ENCODE measurements at places on chromosomes 3 and 15.

DNA sequence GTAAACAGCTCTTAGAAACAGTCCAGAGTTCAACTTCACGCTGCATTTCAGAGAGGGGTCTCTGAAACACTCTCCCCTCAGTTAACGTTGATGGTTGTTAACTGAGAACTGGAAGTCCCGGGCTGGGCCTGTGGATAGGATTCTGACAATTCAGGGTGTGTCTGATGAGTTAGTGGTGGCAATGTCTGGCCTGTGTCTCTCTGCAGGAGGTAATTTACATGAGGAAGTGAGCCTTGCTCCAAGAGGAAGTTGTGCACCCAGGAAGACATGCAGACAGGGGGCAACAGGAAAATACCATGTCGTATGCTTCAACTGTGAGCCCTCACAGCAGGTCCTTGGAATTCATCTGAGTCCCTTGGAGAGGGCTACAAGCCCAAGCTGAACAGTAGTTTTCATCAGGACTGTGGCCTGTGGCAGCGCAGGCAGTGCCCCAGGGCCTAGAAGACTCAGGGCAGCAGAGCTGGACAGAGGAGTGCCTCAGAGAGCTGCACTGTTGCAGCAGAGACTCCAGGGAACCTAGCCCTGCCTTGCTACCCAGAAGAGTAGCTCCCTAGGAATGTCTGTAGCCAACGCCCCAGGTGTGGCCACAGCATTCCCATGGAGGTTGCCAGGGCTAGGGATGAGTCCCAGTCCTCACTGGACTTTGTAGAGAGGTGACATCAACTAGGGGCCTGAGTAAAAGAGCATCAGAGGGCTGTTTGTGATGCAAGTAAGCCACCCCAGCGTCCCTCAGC is 104.6 kb upstream of the SELENOK start:
- no peak overlapping the region for H3K27ac ChIP-seq
- no peaks in the 10 kb centered on the region for H3K36me3 ChIP-seq
- no peak overlapping the region for H3K4me3 ChIP-seq
- no peaks in the 10 kb centered on the region for H3K27me3 ChIP-seq

GRCh38 chr3:160540551-160540950 is 24.8 kb downstream of the KPNA4 start:
- peaks cover 7% of the 10 kb centered on the region for H3K4me1 ChIP-seq
- H3K27ac ChIP-seq, result no peak overlapping the region
- no peak for DNase-seq
- H3K27me3 ChIP-seq, result no peaks in the 10 kb centered on the region
- H3K36me3 ChIP-seq, result no peaks in the 10 kb centered on the region
- H3K4me3 ChIP-seq, result no peak overlapping the region

DNA sequence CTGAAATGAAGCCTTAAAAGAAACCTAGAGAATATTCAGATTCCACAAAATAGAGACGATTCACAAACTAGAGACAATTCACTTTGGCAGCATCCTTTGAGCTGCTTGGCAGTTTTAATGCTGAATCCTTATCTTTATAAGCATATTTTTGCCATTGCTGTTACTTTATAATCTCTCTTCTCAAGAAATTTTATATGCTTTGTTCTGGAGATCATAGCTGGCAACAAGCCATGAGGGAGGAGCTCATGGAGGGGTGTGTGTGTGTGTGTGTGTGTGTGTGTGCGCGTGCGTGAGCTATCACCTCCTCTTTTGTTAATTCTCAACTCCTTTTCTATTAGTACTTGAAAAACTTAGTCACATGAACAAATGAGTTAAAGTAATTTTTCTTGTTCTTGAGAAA is 495.0 kb upstream of the RGMA start:
- H3K4me1 ChIP-seq, result no peaks in the 10 kb centered on the region
- no peak overlapping the region for H3K27ac ChIP-seq
- H3K36me3 ChIP-seq, result no peaks in the 10 kb centered on the region
- DNase-seq, result peak; percentile 32

DNA sequence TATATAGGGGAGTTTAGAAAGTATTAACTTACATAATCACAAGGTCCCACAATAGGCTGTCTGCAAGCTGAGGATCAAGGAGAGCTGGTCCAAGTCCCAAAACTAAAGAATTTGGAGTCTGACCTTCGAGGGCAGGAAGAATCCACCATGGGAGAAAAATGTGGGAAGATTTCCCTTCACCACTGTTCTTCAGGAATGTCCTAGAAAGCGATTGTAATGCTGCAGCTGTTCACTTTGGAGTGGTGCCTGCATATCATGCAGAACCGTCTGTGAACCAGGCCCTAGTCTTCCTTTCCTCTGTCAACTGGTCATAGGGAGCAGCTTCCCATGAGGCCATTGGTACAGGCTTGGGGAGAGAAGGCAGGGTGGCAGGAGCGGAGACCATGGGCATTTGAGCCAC is 497.9 kb upstream of the ARPP21 start:
- DNase-seq, result no peak
- no peak overlapping the region for H3K4me3 ChIP-seq
- no peaks in the 10 kb centered on the region for H3K4me1 ChIP-seq
- no peak overlapping the region for H3K27ac ChIP-seq
- no peaks in the 10 kb centered on the region for H3K36me3 ChIP-seq

DNA sequence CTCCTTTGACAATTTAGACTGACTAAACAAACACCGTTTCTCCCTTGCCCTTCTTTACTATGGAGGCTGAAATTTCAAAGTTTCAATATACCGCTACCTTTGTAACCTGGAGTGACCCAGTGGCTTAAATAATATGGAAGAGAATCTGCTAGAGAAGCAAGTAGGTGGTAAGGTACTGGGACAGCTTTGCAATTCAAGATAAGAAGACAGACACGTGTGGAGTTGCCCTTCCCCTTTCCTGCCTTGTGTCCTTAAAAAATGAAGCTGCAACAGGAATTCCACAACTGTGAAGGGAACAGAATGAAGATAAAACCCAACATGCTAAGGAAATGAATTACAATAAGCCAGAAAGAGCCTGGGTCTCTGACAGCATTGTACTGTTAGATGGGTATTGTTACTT is 26.4 kb downstream of the CBLB start:
- no peaks in the 10 kb centered on the region for H3K27me3 ChIP-seq
- H3K27ac ChIP-seq, result no peak overlapping the region
- DNase-seq, result no peak
- H3K4me1 ChIP-seq, result peaks cover 31% of the 10 kb centered on the region
- no peak overlapping the region for H3K4me3 ChIP-seq

- no peaks in the 10 kb centered on the region for H3K27me3 ChIP-seq
- H3K4me3 ChIP-seq, result no peak overlapping the region
- no peak for DNase-seq
- no peaks in the 10 kb centered on the region for H3K36me3 ChIP-seq
- no peaks in the 10 kb centered on the region for H3K4me1 ChIP-seq
These were observed 303.4 kb upstream of the DNAJC19 start for GRCh38 chr3:181292984-181293383.

GRCh38 chr3:16205156-16205870 is 30.8 kb downstream of the GALNT15 start:
- no peak for DNase-seq
- H3K4me1 ChIP-seq, result no peaks in the 10 kb centered on the region
- no peak overlapping the region for H3K4me3 ChIP-seq

DNA sequence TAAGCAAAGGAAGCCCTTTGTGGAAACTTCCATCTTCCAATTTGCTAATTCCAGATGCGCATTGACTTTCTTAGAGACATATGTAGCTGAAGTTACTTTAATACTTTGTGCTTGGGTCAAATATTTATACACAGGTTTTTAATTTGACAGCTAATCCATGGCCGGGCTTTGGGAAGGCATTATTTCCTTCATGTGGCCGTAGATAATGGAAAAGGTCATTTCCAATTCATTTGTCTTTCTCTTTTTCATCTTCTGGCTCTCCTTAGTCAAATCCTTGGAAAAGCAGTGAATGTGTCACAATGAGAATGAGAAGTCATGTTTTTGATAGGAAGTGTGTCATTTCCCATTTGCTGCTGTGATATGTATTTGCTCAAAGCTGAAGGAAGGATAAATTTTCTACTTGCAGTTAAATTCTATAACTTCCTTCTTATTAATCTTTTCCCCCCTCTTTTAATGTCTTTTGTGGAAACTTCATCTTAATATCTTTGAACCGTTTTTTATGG is 323.3 kb downstream of the CLSTN2 start:
- H3K4me3 ChIP-seq, result no peak overlapping the region
- H3K27ac ChIP-seq, result no peak overlapping the region
- no peaks in the 10 kb centered on the region for H3K36me3 ChIP-seq
- H3K27me3 ChIP-seq, result no peaks in the 10 kb centered on the region
- DNase-seq, result no peak

- no peaks in the 10 kb centered on the region for H3K27me3 ChIP-seq
- DNase-seq, result no peak
- H3K4me1 ChIP-seq, result peaks cover 65% of the 10 kb centered on the region
- H3K27ac ChIP-seq, result peak within 1 kb of the TSS; percentile 97
- no peaks in the 10 kb centered on the region for H3K36me3 ChIP-seq
These were observed at the start of gene IDH2 for GRCh38 chr15:90101969-90102890. IDH2 (minus strand) TSS chr15:90102468; CDS start chr15:90102390, 78 bp downstream.

DNA sequence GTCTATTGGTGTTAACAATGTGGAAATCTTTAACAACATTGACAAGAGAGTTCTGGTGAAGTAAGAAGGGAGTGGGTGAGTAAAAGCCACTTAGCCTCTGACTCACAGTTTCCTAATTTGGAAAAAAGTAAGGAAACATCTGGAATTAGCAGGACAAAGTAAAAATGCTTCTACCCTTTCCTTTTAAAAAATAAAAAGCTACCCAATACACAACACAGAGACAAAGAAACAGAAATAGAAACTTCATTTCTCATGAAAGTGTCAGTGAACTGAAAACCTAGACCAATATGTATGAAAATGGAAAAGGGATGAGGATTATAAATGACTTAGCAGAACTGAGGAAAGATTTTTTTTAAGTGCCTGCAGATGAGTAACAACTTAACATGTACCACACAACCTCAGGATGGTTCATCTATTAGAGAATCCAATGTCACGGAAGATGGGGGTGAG is 65.4 kb downstream of the SSR3 start:
- peaks cover 1% of the 10 kb centered on the region for H3K4me1 ChIP-seq
- no peak overlapping the region for H3K27ac ChIP-seq
- H3K36me3 ChIP-seq, result no peaks in the 10 kb centered on the region
- no peaks in the 10 kb centered on the region for H3K27me3 ChIP-seq
- H3K4me3 ChIP-seq, result no peak overlapping the region

DNA sequence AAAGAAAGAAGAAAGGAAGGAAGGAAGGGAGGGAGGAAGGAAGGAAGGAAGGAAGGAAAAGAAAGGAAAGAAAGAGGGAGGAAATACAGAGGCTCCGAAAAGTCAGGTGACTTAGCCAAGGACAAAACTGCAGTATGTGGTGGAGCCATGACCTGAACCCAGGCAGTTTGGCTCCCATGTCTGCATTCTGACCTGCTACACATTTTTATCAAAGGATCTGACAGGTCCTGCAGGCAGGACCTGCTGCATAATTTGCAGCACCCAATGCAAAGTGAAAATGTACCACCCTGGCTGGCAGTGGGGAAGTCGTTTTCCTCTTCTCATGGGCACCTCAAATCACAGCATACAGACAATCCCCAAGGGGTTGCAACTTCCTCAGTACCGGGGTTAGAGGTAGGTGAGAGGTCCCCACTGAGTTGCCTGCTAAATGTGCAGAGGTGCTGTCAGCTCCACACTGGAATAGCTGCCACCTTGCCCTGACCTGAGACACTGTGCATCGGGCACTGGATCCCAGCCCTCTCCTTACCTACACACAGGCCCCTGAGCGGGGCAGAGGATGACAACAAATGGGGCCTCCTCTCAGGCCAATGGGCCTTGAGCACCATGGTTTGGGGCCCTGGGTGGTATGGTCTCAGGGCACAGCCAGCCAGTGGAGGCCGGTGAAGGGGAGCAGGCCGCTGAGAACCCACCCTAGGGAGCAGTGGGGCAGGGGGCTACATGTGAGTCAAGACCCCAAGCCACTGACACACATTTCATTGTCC is 175.1 kb downstream of the SHQ1 start:
- H3K27ac ChIP-seq, result no peak overlapping the region
- no peaks in the 10 kb centered on the region for H3K4me1 ChIP-seq

DNA sequence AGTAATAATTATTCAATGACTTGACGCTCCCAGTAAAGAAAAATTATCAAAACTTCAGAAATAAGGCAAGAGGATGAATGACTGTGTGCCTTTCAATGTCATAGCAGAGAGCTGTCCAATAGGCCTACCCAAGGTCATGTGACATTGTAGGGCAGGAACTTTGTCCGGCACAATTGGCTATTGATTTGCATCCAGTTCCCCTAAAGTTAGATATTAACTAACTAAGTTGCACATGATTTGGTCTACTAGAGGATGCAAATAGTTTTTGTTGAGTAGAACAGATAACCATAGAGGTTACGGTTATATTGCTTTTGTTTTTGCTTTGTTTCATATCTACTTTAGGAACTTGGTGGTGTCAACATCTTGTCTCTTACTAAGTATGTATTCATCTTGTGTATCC is 127.9 kb upstream of the PFN2 start:
- no peak overlapping the region for H3K27ac ChIP-seq
- no peaks in the 10 kb centered on the region for H3K4me1 ChIP-seq
- no peak overlapping the region for H3K4me3 ChIP-seq
- H3K27me3 ChIP-seq, result no peaks in the 10 kb centered on the region

- H3K27ac ChIP-seq, result no peak overlapping the region
- H3K4me1 ChIP-seq, result peaks cover 17% of the 10 kb centered on the region
- no peak overlapping the region for H3K4me3 ChIP-seq
- H3K36me3 ChIP-seq, result peaks cover 24% of the 10 kb centered on the region
These were observed 52.4 kb upstream of the NR2E3 start for GRCh38 chr15:71757741-71758530.

GRCh38 chr3:69306239-69307185 is 79.4 kb downstream of the FRMD4B start:
- H3K27ac ChIP-seq, result peak overlapping the region; percentile 63
- no peaks in the 10 kb centered on the region for H3K4me1 ChIP-seq
- DNase-seq, result peak; percentile 95

- no peak overlapping the region for H3K27ac ChIP-seq
- no peak for DNase-seq
- H3K4me1 ChIP-seq, result peaks cover under 1% of the 10 kb centered on the region
- H3K36me3 ChIP-seq, result no peaks in the 10 kb centered on the region
- H3K27me3 ChIP-seq, result no peaks in the 10 kb centered on the region
These were observed 85.8 kb downstream of the SNRK start for GRCh38 chr3:43372007-43372740.

GRCh38 chr3:43298292-43298691 is 12.0 kb downstream of the SNRK start:
- H3K4me1 ChIP-seq, result peaks cover 75% of the 10 kb centered on the region
- DNase-seq, result no peak
- no peak overlapping the region for H3K27ac ChIP-seq

- no peaks in the 10 kb centered on the region for H3K36me3 ChIP-seq
- H3K4me1 ChIP-seq, result peaks cover 6% of the 10 kb centered on the region
These were observed 40.3 kb downstream of the KCNAB1 start for GRCh38 chr3:156160647-156161046.

DNA sequence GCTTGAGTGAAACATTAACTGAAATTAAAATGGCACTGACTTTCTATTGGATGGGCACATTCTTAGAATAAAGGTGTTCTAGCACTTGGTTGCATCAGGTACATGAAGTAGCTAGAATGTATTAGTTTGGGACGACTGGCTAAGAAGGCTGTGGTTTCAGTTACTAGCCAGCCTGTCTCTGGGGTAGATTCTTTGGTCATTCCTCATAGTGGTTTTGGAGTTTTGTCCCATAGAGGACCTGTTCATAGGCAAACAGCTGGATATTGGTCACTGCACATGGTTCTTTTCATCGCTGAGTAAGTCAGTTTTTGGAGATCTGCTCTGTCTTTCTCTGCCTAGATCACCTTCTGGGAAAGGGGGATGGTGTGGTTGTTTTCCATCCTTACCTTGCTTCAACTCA is 55.3 kb downstream of the ADAMTSL3 start:
- no peak for DNase-seq
- H3K27me3 ChIP-seq, result no peaks in the 10 kb centered on the region
- H3K4me3 ChIP-seq, result no peak overlapping the region
- peaks cover 6% of the 10 kb centered on the region for H3K4me1 ChIP-seq
- no peaks in the 10 kb centered on the region for H3K36me3 ChIP-seq

All from vagina (tissue), 2 donors.